H4 (cell line): ENCODE measurements at places on chromosomes 4 and X. TPM values are rescaled to one million over a fixed set of nuclear protein-coding genes. Genes with fewer than 3 reads are reported as not detected.
A peak's percentile ranks its signal among the peaks of the same experiment; 100 is the strongest.

GRCh38 chrX:72245461-72246089 lies 6.7 kb upstream of the ERCC6L start:
- peak; percentile 55 for DNase-seq

- no peak for DNase-seq
Observed at GRCh38 chr4:56465599-56466295, 1.7 kb upstream of the SRP72 start.

- peak; percentile 29 for DNase-seq
Observed at GRCh38 chr4:158817562-158818296, 48.9 kb downstream of the FNIP2 start.

Gene GAGE12J
- total RNA-seq = not detected in 2 replicates

- DNase-seq = no peak
Observed at GRCh38 chr4:55075823-55076716, 49.3 kb downstream of the KDR start.

DNA sequence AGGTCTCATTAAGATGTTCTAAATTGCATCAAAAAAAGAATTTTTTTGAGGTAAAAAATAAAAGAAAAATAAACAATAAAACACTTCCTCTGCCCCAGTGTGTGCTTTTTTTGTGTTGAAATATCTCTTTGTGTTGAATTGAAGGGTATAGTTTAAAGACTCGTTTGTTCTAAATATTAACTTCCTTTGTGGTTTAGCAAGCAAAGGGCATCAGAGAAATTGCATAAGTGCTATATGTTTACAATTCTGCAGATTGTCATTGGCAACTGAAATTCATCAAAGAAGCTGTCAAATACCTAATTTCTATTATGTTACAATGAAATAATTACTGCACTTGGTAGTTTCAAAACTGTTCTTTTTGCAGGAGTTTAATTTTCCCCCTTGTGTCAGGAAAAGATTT lies 260.5 kb downstream of the DKK2 start:
- no peak for DNase-seq

- DNase-seq = no peak
Observed at GRCh38 chr4:99625369-99625768, 32.3 kb downstream of the C4orf54 start.

- DNase-seq = no peak
Observed at GRCh38 chr4:175504318-175504717, 307.7 kb downstream of the GPM6A start.

DNA sequence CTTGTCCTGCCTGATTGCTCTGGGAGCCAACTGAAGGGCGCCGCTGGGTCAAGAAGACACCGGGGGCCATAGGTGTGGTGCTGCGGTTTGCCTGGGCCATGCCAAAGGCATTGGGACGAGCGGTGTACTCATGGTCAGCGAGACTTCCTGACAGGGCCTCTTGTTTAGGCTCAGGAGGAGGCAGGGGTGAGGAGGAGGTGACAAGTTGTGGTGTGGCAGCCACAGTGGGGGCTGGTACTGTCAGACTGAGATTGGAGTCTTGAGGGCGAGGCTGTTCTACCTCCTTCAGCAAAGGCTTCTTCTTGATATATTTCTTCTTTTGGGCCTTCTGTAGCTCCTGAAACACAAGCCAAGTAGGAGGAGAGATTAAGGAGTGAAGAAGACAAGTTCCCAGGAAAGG lies 104.1 kb downstream of the PHF8 start:
- DNase-seq = no peak

- no peak for DNase-seq
Observed at GRCh38 chrX:17535229-17535628, 160.2 kb downstream of the NHS start.

Gene PAK3
- total RNA-seq = 0.56 and 0.68 TPM in 2 replicates

Gene IDS
- total RNA-seq = 67.1 and 75.1 TPM in 2 replicates

Gene AMTN
- 142 and 146 TPM in 2 replicates for total RNA-seq

DNA sequence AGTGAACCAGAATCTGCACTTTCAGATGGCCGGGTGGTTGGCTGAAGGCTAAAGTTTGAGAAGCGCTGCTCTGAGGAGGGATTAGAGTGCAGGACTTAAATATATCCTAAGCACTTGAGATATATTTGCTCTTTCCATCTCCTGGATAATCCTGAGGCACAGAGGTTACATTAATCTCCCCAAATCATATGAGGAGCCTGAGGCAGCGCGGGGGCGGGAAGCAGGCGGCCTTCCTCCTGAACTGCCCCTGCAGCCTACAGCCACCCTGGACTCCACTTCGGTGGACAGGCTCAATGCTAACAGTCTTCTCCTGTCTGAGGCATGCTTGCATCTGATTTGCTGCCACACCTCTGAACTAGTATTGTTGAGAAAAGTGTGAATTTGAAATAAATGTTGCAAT lies 72.5 kb downstream of the AFAP1 start:
- DNase-seq = no peak

Gene PDLIM5
- total RNA-seq = 21.1 and 34.7 TPM in 2 replicates

Gene PCGF3
- 26.1 and 42.5 TPM in 2 replicates for total RNA-seq

Gene VCX
- total RNA-seq = 68.2 and 79.3 TPM in 2 replicates

Gene MAGEB10
- not detected in 2 replicates for total RNA-seq

Gene CSTF2
- total RNA-seq = 26.1 and 28.7 TPM in 2 replicates

DNA sequence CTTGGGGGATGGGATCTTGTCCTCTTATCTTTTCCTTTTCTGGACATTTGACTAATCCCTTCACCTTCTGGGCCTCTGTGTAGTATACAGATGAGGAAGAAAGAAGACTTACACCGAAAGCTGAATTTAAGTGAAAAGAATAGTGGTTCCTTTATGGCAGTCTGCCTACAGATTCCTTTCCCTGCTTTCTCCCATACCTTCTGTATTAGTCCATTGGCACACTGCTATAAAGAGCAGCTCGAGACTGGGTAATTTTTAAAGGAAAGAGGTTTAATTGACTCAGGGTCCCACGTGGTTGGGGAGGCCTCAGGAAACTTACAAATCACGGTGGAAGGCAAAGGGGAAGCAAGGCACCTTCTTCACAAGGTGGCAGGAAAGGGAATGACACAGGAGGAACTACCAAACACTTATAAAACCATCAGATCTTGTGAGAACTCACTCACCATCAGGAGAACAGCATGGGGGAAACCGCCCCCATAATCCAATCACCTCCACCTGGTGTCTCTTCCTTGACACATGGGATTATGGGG lies 34.0 kb upstream of the CD38 start:
- DNase-seq = no peak

Gene ZMAT1
- 0.37 and 1.2 TPM in 2 replicates for total RNA-seq

DNA sequence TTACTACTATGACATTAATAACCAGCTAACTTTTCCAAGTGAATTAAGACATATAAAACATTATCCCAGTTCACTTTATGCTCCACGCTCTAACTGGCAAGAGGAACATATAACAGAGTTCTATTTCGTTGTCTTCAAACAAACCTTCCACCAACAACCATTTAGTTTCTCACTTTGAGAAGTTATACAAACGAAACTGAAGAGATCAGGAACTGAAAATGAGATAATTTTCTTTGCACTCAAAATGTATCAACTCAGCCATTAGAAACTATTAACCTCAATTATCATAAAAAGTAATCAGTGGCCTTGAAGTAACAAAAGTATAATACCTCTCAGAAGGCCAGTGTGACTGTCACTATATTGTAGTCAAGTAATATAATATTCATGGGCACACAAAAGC lies 70.1 kb downstream of the CHM start:
- no peak for DNase-seq

DNA sequence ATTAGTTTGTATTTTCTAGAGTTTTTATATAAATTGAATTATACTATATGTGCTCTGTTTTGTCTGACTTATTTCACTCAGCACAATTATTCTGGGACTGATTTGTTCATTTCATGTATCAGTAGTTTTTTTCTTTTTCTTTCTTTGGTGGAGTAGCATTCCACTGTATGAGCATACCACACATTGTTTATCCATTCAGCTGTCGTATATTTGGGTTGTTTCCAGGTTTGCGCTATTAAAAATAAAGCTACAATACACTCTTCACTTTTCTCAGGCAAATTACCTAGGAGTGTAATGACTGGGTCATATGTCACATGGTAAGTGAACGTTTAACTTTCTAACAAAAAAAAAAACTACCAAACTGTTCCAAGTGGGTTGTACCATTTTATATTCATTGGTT lies 9.6 kb upstream of the OTUD4 start:
- no peak for DNase-seq

Gene ZMYM3
- 14.9 and 16.9 TPM in 2 replicates for total RNA-seq

Gene PDZD4
- total RNA-seq = 3.8 and 4.0 TPM in 2 replicates

Gene MAGEA11
- 2.6 and 10.0 TPM in 2 replicates for total RNA-seq

Gene BDH2
- 42.0 and 49.3 TPM in 2 replicates for total RNA-seq

DNA sequence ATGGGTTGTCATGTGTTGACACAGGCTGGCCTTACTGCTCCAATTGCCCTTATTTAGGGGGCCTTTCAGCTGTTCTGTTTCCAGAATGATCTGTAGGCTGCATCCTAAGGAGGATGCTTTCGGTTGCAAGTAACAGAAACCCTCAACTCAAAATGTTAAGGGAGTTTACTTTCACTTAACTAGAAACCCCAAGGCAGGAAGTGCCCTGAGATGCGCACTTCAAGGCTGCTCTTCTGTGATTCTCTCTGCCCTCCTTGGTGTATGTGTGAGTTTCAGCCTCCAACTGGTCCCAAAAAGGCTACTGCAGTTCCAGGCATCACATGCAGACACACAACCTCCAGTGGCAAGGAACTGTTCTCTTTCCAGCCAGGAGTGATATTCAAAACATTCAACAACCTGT lies 97.3 kb upstream of the ATP6AP2 start:
- DNase-seq = no peak

- peak; percentile 2 for DNase-seq
Observed at GRCh38 chrX:128698573-128699181, 646.5 kb upstream of the ACTRT1 start.

GRCh38 chrX:78104447-78105176 lies 564 bp downstream of the PGK1 start:
- peak; percentile 45 for DNase-seq

Gene ALPK1
- total RNA-seq = 9.0 and 15.7 TPM in 2 replicates

DNA sequence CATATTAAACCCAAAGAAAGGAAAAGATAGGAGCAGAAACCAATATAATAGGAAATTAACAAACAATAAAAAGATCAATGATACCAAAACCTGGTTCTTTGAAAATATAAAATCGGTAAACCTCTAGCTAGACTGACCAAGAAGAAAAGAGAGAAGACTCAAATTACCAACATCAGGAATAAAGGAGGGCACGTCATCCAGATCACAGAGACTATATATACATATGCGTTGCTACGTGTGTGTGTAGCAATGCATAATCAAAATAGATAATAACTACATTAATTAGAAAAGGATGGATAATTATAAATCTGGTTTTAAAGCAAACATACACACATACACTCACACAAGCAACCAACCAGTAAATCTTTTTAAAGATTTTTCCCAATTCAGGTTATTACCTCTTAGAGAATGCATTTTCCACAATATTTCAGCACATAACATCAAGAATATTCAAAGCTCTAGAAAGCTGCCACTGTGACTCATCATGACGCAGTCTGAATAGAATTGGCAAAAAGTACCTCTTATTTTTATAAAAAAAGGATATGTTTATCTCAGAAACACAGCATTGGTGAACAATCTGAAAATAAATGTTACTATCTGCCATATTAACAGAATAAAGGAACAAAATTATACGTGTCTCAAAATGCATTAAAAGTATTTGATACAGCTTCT lies 41.4 kb upstream of the USP9X start:
- no peak for DNase-seq

DNA sequence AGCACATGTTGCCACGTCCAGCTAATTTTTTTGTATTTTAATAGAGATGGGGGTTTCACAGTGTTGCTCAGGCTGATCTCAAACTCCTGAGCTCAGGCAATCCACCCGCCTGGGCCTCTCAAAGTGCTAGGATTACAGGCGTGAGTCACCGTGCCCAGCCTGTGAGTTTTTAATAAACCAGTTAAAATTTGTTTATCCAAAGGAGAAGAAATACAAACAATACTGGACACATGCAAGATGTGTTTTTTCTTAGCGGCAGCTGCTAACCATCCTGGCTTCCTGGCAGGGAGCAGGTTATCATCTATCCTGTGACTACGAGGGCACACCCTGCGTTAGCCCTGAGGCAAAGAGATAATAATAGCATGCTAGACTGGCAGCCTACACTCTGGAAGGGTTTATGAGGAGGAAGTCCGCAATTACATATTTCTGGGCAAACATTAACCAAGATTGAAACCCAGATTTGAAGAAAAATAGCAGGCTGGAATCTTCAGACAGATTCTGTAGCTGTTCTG lies 191.4 kb downstream of the SPRY1 start:
- peak; percentile 98 for DNase-seq

Gene CWH43
- total RNA-seq = not detected in 2 replicates

Gene AMBN
- total RNA-seq = 0.19 TPM in 1 of 2 replicates, not detected in the other

DNA sequence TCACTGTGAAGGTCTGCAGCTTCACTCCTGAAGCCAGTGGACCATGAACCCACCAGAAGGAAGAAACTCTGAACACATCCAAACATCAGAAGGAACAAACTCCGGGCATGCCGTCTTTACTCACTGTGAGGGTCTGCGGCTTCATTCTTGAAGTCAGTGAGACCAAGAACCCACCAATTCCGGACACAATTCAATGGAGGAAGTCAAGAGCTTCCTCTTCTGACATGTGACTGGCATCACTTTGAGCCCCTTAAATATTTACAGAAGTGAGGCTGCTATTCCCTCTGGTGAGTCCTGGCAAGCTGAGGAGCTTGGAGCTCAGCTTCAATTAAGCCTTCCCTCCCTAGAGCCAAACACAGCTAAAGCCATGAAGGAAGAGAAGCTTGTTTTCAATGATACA lies 103.5 kb upstream of the SRD5A3 start:
- DNase-seq = no peak

DNA sequence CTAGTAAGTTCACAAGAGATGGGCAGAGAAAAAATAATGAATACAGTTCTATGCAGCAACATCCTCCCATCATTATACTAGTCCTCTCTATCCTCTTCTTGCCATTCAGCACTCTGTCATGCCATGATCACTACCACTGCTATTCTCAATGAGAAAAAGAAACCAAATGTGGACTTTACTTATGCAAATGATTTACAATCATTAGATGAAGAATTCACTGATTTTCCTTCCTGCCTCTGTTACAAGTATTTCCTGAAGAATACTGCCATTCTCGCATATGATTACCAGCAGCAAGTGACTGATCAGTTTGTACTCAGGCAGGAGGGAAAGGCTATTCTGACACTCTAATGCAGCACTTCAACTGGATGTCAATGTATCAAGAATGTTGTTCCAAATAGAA lies 50.3 kb downstream of the WDFY3 start:
- DNase-seq = no peak

DNA sequence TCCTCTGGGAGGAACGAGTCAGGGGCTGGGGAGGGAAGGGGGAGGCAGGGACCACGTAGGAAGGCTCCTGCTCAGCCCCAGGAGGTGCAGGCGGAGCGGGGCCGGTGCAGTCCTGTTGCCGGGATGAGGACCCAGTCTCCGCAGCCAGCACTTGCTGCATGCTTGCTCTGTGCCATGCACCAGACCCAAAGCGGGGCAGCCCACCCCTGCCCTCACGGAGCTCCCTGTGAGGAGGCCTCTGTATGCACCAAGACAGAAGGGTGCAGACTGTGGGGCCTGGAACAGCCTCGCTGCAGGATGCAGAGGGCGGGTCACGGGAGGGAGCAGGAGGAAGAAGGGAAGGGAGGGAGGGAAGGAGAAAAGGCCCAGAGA lies 61.9 kb downstream of the ABLIM2 start:
- no peak for DNase-seq

Gene ATP10D
- 28.4 and 32.4 TPM in 2 replicates for total RNA-seq
